Dorsolateral prefrontal cortex (tissue), 122 donors: ENCODE measurements at places on chromosomes 7 and 10. TPM values are rescaled to one million over a fixed set of nuclear protein-coding genes. Genes with fewer than 3 reads are reported as not detected.

ATG9B gene
- 3.8 TPM for total RNA-seq

CNOT4 gene
- total RNA-seq = 49.2 TPM

GARIN1A gene
- total RNA-seq = 9.9 TPM

RGR gene
- total RNA-seq = 11.8 TPM

ZNF804B gene
- total RNA-seq = 4.1 TPM

TMEM139 gene
- total RNA-seq = 9.2 TPM
